ENCODE measurements at places on chromosomes 5 and 9. TPM values are rescaled to one million over a fixed set of nuclear protein-coding genes. Genes with fewer than 3 reads are reported as not detected.
A peak's percentile ranks its signal among the peaks of the same experiment; 100 is the strongest.

QRFP gene
- not detected for total RNA-seq

GRCh38 chr9:68780720-68781119 lies 75.7 kb downstream of the PIP5K1B start:
- DNase-seq = peak; percentile 12

GRCh38 chr5:41841325-41841724 lies 28.9 kb downstream of the OXCT1 start:
- no peak for DNase-seq

GRCh38 chr5:149860801-149861322 lies 83.7 kb downstream of the PDE6A start:
- peak; percentile 76 for DNase-seq

DNA sequence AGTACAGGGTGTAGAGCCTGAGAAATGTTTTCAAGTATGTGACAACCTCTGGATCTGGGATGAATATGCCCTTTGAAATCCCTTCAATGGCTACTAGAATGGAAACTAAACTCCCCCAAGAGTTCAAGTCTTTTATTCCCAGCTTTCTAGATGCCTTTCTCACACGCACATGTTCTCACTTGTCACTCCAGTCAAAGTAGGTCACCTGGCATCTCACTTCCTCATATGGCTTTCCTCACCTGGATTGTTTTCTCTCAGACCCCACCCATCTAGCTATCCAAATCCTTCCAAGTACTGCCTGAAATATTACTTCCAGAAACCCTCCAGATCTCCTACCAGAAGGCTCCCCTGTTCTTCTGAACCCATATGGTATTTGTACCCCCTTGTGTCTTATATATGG lies 615.4 kb upstream of the KLF4 start:
- DNase-seq = peak; percentile 23

OBP2B gene
- 0.50 TPM for total RNA-seq

DNA sequence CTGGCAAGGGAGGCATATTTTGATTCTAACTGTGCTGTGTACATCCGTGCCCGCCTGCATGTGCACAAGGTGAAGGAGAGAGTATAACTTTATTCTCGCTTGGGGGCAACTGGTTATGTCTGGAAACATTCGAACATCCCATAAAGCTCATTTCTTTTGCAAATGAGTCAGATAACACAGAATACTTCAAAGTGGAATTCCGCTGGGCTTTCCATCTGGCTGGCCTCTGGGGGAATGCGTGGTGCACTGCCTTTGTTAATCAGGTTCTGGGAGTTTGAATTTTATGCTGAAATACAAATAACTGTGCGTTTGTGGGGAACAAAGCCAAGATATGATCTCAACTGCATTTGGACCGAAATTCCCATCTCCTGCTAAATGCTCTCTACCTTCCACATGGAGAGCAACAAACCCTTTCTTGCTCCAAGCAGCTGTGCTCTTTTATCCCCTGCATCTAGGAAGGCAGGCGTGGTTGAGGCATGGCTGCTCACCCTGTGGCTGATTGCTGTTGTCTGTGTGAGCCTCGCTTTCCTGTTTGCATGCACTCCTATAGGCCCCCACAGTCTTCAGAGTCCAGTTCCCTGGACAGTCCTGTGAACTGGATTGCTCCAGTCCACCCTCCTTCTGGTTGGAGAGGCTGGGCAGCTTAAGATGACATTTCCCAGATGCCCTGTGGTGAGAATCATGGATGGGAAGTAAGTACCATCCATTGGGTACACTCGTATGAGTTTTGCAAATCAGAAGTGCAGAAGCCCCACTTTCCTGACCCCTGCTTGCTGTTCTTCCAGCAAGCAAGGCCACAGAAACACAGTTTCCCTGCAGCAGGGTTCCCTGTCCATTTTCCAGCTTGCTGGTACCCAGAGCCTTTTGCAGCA lies 82.9 kb upstream of the ALDH1B1 start:
- DNase-seq = peak; percentile 8

SEMA5A gene
- total RNA-seq = 10.2 TPM

GRCh38 chr5:173806270-173807035 lies 81.7 kb upstream of the CPEB4 start:
- DNase-seq = no peak

DNA sequence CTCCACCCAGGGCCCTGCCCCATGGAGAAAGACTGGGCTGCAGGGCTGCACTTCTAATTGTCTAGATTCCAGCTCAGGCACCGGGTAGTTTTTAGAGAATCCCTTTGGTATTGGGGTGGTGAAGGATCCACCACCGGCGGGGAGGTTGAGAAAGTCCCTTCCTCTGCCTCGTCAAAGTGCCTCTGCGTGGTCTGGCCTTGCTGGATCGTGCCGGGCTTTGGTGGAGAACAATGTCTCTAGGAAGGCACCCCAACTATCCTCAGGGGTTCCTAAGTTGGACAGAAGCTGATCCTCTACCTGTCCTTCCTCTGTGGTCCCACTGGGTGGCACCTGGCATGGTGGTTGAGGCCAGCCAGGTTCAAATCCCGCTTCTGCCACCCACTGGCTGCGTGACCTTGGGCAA lies 7.3 kb upstream of the AMBP start:
- DNase-seq = no peak

ECSCR gene
- total RNA-seq = not detected

GRCh38 chr9:112361601-112362000 lies 18.3 kb upstream of the HSDL2 start:
- DNase-seq = peak; percentile 29

LEAP2 gene
- 0.17 TPM for total RNA-seq

PALM2AKAP2 gene
- total RNA-seq = 49.0 TPM

GRCh38 chr5:112548246-112548881 lies 129.3 kb upstream of the EPB41L4A start:
- DNase-seq = peak; percentile 39

- no peak for DNase-seq
Observed at GRCh38 chr9:22158927-22159346, 149.8 kb upstream of the CDKN2B start.

DNA sequence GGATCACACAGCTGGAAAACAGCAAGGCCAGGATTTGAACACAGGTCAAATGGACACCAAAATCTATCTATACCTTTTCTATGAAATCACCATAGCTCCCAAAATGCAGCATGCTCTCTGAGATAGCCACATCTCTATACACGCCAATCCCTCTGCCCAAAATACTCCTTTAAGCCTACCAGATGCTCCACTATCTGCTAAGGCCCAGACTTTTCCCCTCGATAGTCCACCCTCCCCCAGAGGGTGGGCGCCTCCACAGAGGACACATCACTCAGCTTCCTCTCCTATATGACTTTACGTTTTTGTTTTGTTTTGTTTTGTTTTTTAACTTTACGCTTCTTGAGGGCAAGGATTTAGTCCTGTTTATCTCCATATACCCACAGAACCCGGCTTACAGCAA lies 46.8 kb downstream of the MTMR12 start:
- DNase-seq = no peak

GRCh38 chr5:141649056-141649688 lies 2.0 kb downstream of the FCHSD1 start:
- no peak for DNase-seq

- no peak for DNase-seq
Observed at GRCh38 chr9:77708064-77708815, 60.1 kb upstream of the GNA14 start.

CCDC192 gene
- not detected for total RNA-seq

PCDHGC5 gene
- 3.3 TPM for total RNA-seq

DNA sequence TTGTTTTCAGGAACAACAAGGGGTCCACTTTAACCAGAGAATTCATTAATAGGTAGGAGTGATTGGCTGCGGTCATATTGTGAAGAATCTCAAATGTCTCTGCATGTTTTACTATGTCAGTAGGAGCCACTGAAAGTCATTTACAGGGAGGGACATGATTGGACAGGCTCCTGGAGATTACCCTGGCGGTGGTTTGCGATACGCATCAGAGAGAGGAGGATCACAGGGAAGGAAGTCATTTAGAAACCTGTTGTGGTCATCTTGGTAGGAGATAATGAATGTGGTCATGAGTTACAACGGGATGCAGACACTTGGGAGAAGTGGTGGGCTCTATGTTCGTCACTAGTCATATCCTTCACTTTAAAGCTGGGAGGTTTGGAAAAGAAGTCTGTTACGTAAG lies 262.8 kb downstream of the FAM114A2 start:
- DNase-seq = no peak

- DNase-seq = no peak
Observed at GRCh38 chr5:17396247-17396646, 101.8 kb upstream of the TAF11L2 start.

DNA sequence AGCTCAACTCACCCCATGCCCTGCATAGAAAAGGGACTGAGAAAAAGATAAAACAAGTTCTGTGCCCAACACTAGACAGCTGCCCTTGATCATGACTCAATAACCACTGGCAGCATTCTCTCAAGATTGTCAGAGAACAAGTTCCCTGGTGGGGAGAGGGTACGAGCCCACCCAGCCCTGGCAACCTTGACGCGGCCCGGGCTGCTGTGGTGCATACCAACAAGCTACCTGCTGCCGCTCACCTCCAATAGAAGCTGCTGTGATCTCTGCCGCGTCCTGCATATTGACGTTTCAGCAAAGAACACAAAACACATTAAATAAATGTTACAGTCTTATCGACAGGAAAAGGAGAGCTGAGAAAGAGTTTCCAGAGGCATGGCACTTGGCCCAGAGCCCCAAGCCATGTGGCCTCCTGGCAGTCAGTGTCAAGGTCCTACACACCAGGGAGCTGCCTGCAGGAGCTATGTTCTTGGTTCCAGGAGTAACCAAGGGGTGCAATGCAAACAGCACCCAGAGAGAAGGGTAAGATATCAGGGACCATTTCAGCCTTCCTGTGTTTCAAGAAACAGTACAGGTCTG lies 28.3 kb downstream of the WHRN start:
- no peak for DNase-seq

MAT2B gene
- total RNA-seq = 46.1 TPM

DNA sequence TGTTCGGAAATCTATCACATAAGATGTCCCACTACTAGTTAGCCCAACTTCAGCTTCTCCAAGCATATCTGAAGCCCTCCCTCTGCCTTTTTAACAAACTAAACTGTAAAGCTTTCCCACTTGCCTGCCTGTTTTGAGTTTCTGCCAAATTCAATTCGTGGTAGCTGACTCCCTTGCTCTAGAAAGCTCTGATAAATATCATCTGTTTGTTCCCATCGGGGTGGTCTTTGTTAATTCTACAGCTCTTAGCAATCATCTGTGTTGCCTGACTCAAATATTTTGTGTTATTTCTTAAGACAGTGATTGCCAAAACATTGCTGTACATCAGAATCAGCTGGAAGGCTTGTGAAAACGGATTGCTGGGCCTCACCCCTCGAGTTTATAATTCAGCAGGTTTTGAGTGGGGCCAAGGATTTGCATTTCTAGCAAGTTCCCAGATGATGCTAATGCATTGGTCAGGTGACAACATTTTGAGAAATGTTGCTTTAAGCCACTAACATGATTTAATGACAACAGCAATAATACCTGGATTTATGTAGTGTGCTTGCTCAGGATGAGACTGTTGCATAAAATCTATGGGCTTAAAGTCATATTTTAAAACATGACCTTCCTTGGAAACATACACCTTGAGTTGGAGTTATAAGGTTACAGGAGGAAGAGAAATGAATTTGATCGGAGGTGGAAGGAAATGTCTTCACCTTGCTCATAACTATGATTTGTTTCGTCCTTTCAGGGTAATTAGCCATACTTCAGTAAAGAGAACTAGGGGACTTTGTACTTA lies 631.9 kb downstream of the PSAT1 start:
- no peak for DNase-seq

GRCh38 chr9:106929471-106930177 lies 66.7 kb downstream of the ZNF462 start:
- no peak for DNase-seq

GRCh38 chr5:135432113-135432512 lies 15.0 kb downstream of the DCANP1 start:
- no peak for DNase-seq

DNA sequence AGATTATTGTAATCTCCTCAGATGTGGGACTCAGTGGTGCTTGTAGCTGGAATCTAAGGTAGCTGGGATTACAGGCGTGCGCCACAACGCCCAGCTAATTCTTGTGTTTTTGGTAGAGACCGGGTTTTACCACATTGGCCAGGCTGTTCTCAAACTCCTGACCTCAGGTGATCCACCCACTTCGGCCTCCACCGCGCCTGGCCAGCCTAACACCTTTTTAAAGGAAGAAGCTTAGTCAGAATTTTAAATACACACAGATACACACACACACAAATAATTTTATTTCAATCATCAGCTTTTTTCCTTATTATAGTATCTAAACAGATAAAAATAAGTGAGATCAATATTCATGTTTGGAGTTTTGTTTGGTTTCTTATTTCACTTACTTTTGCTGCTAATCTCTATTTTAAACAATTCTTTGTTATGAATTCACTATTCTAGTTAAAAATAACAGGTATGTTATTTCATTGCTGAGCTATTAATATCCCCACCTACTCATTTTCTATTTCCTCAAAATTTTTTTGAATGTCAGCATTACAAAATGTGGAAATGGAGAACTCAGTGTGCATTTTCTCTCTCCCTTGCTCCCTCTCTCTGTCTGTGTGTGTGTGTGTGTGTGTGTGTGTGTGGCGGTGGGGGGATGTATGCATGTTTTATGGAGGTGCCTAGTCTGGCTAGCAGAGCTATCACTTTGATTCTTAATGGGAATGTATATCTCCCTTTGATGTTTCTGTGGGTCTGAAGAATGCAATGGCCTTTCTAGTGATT lies 960.6 kb upstream of the DMAC1 start:
- DNase-seq = no peak

- DNase-seq = peak; percentile 57
Observed at GRCh38 chr5:127925916-127926315, 157.7 kb upstream of the SLC12A2 start.

CMBL gene
- 2.5 TPM for total RNA-seq

DNA sequence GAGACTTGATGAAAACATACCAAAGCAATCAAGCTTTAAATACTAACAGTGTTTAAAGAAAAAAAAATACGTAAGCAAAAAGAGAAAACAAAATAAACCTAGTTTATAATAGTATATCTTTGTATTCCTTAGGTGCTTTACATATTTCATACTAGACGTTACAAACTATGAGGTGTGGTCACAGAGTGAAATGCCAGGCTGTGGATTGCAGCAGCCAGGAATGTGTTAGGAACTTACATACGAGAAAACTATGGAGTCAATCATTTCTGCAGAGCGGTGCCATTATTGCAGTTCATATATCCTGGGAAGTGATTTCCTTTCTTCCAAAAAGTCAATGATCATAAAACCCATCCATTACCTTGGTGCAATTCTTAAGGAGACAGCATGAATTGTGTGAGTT lies 443.6 kb upstream of the GRAMD2B start:
- no peak for DNase-seq

LTC4S gene
- total RNA-seq = 0.82 TPM

DNA sequence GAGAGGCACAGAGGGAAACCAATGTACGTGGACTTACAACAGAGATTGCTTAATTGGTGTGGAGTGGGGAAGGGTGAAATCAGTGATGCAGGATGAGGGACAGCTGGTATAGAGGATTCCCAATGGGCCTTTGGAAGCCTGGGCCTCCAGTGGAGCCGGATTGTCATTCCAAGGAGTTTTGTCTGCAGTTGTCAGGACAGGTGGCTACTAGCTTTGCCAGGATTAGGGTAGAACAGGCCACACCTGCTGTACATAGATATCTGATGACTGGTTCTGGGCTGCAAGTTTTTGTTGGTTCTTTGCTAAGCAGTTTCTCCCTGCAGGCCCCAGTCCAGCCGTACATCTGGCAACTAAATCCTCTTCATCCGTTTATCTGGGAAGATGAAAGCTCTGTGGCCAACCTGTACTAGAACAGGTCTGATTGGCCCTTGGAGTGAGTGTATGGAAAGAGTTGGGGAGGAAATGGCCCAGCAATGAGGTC lies 4.2 kb downstream of the SKP2 start:
- peak; percentile 78 for DNase-seq

GRCh38 chr5:7706256-7706655 lies 144.7 kb downstream of the CFAP90 start:
- no peak for DNase-seq

GRCh38 chr9:77817590-77818311 lies 169.6 kb upstream of the GNA14 start:
- no peak for DNase-seq
